Transverse colon (tissue), 4 donors: ENCODE measurements at places on chromosomes 11 and 22. TPM values are rescaled to one million over a fixed set of nuclear protein-coding genes. Genes with fewer than 3 reads are reported as not detected.

Gene PIK3IP1
- 11.6 TPM for total RNA-seq

Gene ANO1
- total RNA-seq, result 7.9 TPM

Gene CNTF
- 2.1 TPM for total RNA-seq

Gene C22orf42
- total RNA-seq, result not detected
